ENCODE measurements at places on chromosomes 1 and 21. TPM values are rescaled to one million over a fixed set of nuclear protein-coding genes. Genes with fewer than 3 reads are reported as not detected.

HRNR gene
- not detected for total RNA-seq

TNFRSF1B gene
- 294 TPM for total RNA-seq

TMEM61 gene
- total RNA-seq: not detected

- H3K4me1 ChIP-seq: peaks cover 49% of the 10 kb centered on the region
- peak within 1 kb of the TSS; percentile 42 for H3K4me3 ChIP-seq
- H3K27ac ChIP-seq: no peak within 1 kb of the TSS
- H3K36me3 ChIP-seq: no peaks in the 10 kb centered on the region
- peaks cover 49% of the 10 kb centered on the region for H3K27me3 ChIP-seq
- DNase-seq: peak; percentile 66
These were observed at the start of gene EFNA3 for GRCh38 chr1:155078469-155079209. TSS of gene EFNA3 (plus strand) at chr1:155078837. CDS start at chr1:155078942, 105 bp downstream.

DNA sequence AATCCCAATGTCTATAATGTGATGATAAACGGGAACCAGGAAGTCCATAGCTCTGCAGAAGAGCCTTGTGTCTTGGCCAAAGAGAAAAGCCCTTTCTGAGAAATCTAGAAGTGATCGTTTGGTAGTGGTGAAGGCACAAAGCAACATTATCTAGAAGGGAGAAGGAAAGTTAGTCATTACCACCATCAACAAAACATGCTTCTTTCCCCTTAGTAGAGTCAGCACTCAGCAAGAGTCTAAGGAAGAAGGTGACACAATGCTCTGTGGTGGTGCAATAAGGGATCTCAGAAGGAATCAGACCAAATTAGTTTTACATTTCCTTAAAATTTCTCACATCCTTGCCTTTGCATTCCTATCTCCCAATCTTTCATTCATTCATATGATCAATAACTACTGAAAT is 134.4 kb upstream of the PRDX6 start:
- no peak overlapping the region for H3K27ac ChIP-seq
- no peak overlapping the region for H3K4me3 ChIP-seq
- H3K4me1 ChIP-seq: no peaks in the 10 kb centered on the region
- no peak for DNase-seq
- H3K27me3 ChIP-seq: no peaks in the 10 kb centered on the region

- H3K4me3 ChIP-seq: no peak overlapping the region
- peaks cover 2% of the 10 kb centered on the region for H3K36me3 ChIP-seq
- DNase-seq: no peak
- peaks cover 23% of the 10 kb centered on the region for H3K4me1 ChIP-seq
These were observed 1.1 kb downstream of the PRRX1 start for GRCh38 chr1:170664828-170665612.

GRCh38 chr21:14959343-14959742 is 105.5 kb downstream of the NRIP1 start:
- DNase-seq: no peak
- H3K4me3 ChIP-seq: no peak overlapping the region
- H3K4me1 ChIP-seq: no peaks in the 10 kb centered on the region
- H3K27ac ChIP-seq: no peak overlapping the region
- H3K36me3 ChIP-seq: no peaks in the 10 kb centered on the region

DNA sequence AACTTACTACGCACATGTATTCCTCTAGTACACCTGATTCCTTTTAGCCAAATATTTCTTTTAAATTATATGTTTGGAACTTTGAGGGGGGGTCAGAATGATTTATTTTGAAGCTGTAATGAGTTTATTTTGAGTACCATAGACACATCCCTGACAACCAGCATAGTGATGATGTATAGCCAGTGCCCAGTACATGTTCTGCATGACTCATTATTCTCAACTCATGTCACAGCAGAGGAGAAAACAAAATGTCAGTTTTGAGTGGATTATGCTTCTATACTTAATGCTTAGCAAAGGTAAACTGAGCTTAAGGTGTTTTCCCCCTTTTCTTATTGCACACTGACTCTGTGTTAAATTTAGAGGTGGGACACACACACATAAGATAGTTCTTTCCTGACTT is 22.4 kb upstream of the LEPR start:
- no peak overlapping the region for H3K4me3 ChIP-seq
- DNase-seq: no peak
- H3K27me3 ChIP-seq: no peaks in the 10 kb centered on the region
- H3K27ac ChIP-seq: no peak overlapping the region

- peaks cover 36% of the 10 kb centered on the region for H3K4me1 ChIP-seq
- H3K27ac ChIP-seq: no peak overlapping the region
- no peaks in the 10 kb centered on the region for H3K27me3 ChIP-seq
- no peak overlapping the region for H3K4me3 ChIP-seq
- peaks cover 19% of the 10 kb centered on the region for H3K36me3 ChIP-seq
These were observed 125.8 kb downstream of the TOMM20 start for GRCh38 chr1:235002706-235003300.

GRCh38 chr1:232528472-232529089 is 101.4 kb downstream of the SIPA1L2 start:
- no peak overlapping the region for H3K4me3 ChIP-seq
- no peak overlapping the region for H3K27ac ChIP-seq
- H3K27me3 ChIP-seq: peaks cover 2% of the 10 kb centered on the region
- DNase-seq: no peak

DNA sequence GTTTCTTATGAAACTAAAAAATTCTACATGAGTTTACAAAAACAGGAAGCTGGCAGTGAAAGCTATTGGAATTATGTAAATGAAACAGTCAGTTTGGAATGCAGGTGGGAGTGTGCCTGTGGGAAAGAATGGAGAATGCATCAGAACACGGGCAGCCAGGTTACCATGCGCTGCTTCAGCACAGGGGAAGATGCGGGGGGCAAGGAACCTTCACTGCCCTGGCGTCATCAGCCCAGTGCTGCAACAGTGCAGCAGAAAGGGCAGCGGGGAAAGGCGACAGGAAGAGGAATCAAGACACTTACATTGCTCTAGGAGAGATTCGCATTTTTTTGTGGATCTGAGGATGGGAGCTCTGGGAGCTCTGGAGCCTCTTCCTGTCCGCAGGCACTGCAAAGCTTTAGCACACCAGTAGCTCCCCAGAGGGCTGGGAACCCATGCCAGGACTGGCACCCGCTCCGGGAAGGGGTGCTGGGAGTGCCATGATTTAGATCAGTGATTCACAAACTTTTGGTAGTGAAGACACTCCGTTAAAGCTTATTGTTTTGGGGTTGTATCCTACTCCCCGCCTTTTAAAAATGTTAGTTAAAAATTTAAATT is 64.1 kb upstream of the WDR26 start:
- H3K27ac ChIP-seq: peak overlapping the region; percentile 100
- DNase-seq: peak; percentile 58
- H3K4me1 ChIP-seq: peaks cover 67% of the 10 kb centered on the region
- H3K36me3 ChIP-seq: peaks cover 8% of the 10 kb centered on the region
- peak overlapping the region; percentile 52 for H3K4me3 ChIP-seq

- no peak for DNase-seq
- no peak overlapping the region for H3K4me3 ChIP-seq
- peaks cover 14% of the 10 kb centered on the region for H3K27me3 ChIP-seq
- peaks cover 41% of the 10 kb centered on the region for H3K4me1 ChIP-seq
- H3K27ac ChIP-seq: no peak overlapping the region
These were observed 1.6 kb downstream of the SMPDL3B start for GRCh38 chr1:27936370-27936769.

- H3K27ac ChIP-seq: no peak overlapping the region
- no peaks in the 10 kb centered on the region for H3K4me1 ChIP-seq
- DNase-seq: no peak
- no peak overlapping the region for H3K4me3 ChIP-seq
- peaks cover 21% of the 10 kb centered on the region for H3K27me3 ChIP-seq
These were observed 63.1 kb downstream of the LAMC2 start for GRCh38 chr1:183248989-183249691.

DNA sequence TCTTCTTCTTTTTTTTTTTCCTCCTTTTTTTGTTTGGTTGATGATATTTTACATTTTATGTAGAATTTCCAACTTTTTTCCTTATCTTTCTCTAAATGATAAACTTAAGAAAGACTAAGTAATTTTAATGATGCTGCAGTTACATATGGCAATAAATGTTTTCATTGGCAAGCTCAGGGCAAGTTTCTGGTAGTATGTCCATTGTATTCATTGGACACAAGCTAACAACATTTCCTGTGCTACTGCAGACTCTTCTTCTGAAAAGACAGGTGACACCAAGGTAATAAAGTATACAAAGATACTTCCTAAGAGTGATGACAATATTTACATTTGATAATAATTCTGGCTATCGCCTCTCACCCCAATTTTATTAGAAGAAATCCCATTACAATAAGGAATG is 219.2 kb upstream of the NFIA start:
- H3K4me1 ChIP-seq: no peaks in the 10 kb centered on the region
- no peak for DNase-seq
- H3K27me3 ChIP-seq: peaks cover 11% of the 10 kb centered on the region
- H3K36me3 ChIP-seq: no peaks in the 10 kb centered on the region
- H3K4me3 ChIP-seq: no peak overlapping the region
- no peak overlapping the region for H3K27ac ChIP-seq

DNA sequence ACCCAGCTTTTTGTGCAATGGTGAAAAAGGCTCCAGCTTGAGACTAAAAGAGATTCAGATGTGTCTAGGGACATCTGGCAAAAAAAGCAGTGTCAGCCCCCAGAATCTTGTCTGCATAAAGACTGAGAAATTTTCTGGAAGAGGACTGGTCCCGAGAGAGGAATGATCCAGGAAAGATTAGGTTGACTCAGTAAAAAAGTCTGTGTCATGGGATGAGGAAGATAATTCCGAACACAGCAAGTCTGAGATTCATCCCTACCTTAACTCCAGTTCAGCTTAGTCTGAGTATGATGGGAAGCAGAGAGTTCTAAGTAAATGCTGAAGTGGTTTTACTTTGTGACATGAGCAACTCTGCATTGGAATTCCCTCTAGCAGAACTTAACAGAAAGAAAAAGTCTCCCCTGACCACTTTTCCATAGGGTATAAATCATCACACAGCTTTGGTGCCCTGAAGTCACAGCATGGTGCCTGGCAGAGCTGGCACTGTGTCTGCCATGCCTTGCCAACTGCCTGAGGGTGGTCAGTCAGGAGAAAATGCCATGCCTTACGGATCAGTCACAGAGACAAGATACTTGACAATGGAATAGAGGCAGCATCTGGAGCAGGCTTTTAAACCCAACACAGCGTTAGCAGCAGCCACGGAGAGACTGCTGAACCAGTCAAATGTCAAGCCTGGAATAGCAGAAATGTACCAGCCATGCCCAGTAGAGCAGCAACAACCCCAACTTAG is 153.4 kb downstream of the ZC3H11B start:
- peaks cover 11% of the 10 kb centered on the region for H3K4me1 ChIP-seq
- no peak overlapping the region for H3K4me3 ChIP-seq
- no peaks in the 10 kb centered on the region for H3K36me3 ChIP-seq
- H3K27me3 ChIP-seq: no peaks in the 10 kb centered on the region

- H3K4me3 ChIP-seq: no peak overlapping the region
- H3K36me3 ChIP-seq: no peaks in the 10 kb centered on the region
- no peak for DNase-seq
- H3K27ac ChIP-seq: no peak overlapping the region
- H3K27me3 ChIP-seq: no peaks in the 10 kb centered on the region
These were observed 10.4 kb downstream of the PTGFR start for GRCh38 chr1:78501203-78501602.

DNA sequence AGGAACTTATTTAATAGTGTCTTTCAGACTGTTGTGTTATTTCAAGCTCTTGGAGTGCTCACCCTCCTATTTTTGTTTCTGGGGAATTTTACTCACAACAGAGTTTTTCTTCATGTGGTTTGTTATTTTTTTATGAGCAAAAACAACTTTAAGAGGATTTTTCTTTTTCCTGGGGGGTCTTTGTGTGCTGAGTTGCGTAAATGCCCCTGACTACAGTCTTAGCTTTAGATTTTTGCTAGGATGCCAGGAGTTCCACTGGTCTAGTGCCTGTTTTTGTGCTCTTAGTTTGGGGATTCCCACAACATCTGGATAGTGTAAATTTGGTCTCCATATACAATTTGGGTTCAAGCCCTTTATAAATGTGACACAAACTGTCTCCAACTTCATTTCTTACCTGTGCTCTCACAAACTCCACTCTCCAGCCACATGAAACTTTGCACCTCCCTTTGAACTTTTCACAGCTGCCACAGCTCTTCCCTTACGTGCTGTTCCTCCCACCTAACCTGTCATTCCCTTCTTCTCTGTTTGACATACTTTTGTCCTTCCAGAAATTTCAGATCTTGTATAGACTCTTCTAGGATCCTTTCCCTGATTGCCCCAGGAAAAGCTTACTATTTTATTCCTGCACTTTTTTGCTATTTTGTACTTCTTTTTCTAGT is 180.2 kb downstream of the CRB1 start:
- no peaks in the 10 kb centered on the region for H3K27me3 ChIP-seq
- H3K36me3 ChIP-seq: no peaks in the 10 kb centered on the region
- H3K27ac ChIP-seq: no peak overlapping the region
- no peaks in the 10 kb centered on the region for H3K4me1 ChIP-seq

DNA sequence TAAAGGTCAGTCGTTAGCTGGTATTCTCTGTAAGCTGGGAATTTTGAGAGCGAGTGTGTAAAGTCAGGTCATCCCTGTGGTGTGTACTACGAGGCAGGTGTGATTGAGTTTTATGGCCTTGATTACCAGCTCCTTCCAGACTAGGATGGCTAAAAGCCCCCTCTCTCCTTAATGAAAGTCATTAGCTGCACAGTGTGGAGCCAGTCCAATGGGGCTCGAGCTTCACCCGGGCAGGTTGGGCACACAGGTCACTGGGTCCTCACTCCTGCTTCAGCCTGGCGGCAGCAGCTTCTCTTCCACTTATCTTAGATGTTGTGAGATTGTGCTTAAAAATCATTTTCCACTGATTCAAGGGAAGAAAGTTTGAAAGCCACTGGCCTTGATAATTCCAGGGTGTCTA is 3.0 kb downstream of the DMRTB1 start:
- no peaks in the 10 kb centered on the region for H3K36me3 ChIP-seq
- no peak overlapping the region for H3K4me3 ChIP-seq
- peaks cover 7% of the 10 kb centered on the region for H3K4me1 ChIP-seq
- no peak overlapping the region for H3K27ac ChIP-seq
- DNase-seq: no peak

- H3K27ac ChIP-seq: peak overlapping the region; percentile 60
- H3K4me1 ChIP-seq: peaks cover 40% of the 10 kb centered on the region
- H3K27me3 ChIP-seq: peaks cover 3% of the 10 kb centered on the region
- peak overlapping the region; percentile 58 for H3K4me3 ChIP-seq
- H3K36me3 ChIP-seq: no peaks in the 10 kb centered on the region
- no peak for DNase-seq
These were observed 32.7 kb downstream of the TTC39A start for GRCh38 chr1:51297401-51298321.

All from activated CD8-positive, alpha-beta memory T cell treated with anti-CD3 and anti-CD28 coated beads, Interleukin-2, amount 10 ng/mL, durations not matched to agents 7 days and 5 days (primary cell).